ENCODE measurements at places on chromosomes 1 and 21. TPM values are rescaled to one million over a fixed set of nuclear protein-coding genes. Genes with fewer than 3 reads are reported as not detected.

DNA sequence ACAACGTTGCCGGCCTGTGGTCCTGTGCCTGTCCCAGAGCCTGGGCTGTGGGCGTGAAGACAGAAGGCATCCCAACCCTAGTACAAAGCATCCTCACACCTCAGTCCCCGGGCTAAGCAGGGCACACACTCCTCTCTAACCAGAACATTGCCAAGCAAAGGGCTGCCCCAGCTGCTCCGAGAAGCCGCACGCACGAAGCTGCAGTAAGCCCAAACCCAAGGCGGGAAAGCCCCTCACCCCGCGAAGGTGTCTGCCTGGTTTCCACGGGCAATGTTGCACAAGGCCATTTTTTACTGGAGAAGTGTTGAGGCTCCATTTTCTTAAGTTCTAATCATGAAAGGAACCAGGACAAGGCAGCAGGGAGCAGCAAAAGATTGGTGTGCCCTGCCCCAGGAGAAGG is 519.0 kb downstream of the NPHP4 start:
- no peak for DNase-seq

DNA sequence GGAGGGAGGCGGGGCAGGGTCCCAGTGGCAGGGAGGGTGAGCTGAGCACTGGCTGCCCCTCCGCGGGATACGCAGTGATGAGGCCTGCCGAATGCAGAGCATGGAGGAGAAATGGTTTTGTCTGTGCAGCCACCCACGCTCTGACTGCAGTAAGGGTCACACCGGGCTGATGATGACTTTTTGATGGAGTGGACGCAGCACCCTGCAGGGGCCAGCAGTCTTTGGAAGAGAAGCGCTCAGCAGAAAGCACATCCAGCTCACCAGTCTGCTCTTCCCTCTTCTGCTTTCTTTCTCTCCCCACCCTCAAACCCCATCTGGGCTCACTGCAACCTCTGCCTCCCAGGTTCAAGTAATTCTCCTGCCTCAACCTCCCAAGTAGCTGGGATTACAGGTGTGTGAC is 61.9 kb upstream of the ATP1A1 start:
- DNase-seq = no peak

DNA sequence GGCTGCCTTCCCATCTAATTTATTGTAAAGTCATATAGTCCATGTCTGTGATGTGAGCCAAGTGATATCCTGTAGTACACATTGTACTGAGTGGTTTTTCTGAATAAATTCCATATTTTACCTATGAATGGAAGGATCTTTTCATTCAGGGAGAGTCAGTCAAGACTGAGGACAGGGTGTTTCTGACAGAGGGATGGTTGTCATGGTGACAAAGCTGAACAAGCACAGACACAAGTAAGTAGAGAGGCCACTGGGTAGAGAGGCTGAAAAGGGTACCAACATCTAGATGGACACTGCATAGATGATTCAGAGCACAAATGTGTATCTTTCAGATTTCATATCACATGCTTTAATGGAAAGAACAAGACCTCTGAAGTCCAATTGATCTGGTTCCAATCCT is 22.6 kb upstream of the IL20 start:
- no peak for DNase-seq

- DNase-seq = no peak
Observed at GRCh38 chr1:220710333-220710732, 20.2 kb downstream of the C1orf115 start.

GRCh38 chr1:170675865-170676264 is 11.9 kb downstream of the PRRX1 start:
- no peak for DNase-seq

DNA sequence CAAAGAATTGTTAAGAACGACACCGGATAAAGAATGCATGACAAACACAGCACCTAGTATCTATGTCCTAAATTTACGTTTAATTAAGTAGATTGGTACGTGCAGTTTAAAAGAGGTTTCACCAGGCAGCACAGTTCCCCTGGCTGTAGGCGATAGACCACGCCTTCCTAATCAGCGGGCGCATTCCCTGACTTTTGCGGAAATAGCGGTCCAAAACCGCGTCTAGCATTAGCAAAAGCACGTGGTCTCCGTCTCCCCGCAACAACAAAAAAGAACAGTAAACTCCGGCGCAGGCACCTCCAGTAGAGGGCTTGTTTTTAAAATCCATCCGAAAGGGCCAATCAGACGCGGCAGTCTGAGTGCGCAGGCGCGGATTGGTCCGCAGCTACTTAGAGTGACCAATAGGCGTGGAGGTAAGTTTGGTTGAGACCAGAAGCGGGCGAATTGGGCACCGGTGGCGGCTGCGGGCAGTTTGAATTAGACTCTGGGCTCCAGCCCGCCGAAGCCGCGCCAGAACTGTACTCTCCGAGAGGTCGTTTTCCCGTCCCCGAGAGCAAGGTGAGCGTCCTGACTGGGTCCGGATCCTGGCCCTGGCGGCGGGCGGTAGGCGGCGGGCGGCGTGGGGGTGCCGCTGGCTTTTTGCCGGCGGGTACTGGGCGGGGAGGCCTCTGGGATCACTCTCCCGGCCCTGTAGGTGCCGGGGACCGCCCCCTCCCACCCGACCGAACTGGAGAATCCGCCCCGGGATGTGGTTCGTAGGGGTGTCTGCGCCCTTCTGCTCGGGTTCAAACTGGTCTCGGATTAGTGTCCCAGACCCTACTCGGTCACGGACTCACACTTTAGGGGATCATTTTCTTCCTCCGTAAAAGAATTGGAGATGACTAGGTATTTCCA is at the start of gene CENPF:
TSS of gene CENPF (plus strand) at position 432 of the 894 bp plus-strand sequence. CDS start 10,560 bp downstream, outside the sequence.
- peak; percentile 95 for DNase-seq

DNA sequence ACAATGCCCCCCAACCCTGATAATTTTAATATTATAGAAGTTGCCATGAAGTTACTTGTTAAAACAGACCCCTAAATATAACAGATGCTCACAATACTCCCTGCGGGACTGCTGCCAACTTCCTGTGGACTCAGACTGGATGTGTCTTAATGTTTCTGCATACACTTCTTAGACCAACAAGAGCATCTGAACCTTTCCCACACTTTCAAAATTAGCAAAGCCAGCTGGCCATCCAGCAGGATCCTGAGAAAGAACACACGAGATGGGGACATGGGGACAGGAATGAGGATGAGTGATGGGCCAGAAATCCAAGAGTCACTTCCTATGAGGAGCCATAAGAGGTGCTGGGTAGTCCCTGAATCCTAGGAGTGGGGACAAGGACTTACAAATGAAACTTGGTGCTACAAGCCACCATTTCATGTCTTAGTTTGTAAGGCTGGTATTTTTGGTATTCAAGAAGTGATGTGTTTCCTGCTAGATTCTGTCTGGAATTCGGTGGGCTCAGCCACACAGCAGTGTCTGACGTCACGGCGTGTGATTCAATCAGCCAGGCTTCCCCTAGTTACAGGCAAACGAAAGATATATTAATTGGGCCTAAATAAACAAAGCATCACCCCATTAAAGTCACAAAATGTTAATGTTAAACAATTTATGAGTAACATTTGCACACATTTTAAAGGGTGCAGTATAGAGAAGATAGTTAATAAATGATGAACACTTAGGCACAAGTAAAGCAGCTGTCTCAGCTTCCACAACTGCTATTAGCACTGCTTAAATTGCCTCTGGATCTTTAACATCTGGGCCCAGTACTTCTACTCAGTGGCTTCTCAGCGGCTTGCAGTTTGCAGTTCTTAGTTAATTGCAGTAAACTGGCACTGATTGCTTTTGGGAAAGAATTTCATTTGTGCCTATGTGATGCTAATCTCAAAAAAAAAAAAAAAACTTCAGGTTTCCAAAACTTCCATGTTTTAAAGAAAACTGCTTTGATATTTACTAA is 41.2 kb upstream of the RGS8 start:
- DNase-seq = peak; percentile 18

DNA sequence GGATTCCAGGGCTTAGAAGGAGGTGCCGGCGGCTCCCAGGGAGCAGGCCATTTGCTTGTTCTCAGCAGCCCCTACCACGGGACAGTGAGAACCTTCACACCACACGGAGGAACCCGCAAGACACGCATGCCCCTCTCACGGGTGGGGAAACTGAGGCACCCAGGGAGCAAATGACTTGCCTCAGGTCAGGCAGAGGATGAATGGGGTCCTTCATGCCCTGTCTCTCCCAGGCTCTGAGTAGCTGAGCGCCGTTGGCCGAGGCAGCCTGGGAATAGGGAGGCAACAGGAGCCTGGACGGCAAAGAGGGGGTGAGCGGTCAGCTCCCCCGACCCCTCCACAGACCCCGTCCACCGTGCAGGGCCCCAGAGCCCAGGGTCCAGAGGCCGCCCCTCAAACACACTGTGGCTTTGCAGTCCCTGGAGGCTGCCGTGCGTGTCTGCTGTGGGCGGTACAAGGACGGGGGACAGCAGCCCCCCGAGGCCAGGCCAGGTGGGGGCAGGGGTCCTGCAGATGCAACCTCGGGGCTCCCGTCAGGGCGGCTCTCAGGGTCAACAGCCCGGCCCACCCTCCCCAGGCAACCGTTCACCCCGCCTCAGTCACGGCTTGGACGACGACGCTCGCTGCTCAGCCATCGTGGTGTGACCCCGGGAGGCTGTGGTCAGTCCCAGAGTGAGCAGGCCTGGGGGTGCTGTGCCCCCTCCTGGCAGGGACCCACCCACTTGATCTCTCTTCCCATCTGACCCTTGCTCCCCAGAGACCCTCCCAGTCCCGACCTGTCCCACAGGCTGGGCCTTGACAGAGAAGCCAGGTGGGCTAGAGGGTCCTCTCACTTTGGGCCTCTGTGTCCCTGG is 15.8 kb upstream of the COL6A2 start:
- DNase-seq = peak; percentile 9

DNA sequence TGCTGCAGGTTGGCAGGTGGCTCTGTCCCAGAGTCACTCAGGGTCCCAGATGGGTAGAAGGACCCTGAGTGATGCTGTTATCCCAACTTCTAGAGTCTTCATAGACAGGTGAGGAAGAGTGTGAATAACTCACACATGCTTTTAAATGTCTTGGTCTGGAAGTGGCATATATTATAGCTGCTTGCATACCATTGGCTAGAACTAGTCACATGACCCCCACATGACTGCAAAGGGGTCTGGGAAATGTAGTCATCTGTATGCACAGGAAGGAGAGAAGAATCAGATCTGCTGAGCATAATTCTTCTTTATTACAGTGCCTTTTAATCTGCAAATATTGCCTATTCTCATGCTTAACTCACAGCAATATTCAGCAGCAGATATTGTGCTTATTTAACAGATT is 28.2 kb upstream of the KLHDC7A start:
- DNase-seq = no peak

DNA sequence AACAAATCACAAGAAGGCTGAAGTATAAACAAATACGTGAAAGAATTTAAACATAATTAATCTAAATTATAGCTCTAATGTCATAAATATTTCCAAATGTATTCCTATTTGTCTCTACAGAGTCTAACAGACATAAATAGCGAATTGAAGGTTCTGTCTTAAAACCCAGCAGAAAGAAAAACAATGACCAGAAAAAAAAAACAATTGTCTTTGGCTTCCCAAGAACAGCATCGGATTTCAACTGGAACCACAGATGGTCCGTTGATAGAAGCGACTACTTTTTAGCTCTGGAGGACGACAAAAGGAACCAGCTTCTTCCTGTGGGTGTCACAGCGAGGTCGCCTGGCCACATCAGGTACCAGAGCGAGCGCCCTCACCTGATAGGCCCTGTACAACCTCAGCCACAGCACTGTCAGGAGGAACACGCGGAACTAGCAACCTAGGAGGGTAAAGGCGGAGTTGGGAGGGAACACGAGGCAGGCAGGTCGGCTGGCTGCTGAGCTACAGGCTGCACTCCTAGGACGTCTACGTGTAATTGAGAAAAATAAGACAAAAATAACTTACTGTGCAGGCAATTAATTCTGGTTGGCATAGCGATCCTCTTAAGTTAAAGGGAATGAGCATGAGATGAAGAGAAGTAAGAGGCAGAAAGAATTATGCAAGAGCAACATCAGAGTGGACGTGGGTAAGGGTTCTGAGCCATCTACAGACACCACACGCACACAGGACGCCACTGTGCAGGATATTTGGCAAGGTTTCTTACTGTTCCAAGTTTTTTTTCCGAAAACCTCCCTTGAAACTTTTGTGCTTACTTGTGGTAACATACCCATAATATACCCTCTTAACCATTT is 16.7 kb upstream of the PRDM15 start:
- DNase-seq = no peak

DNA sequence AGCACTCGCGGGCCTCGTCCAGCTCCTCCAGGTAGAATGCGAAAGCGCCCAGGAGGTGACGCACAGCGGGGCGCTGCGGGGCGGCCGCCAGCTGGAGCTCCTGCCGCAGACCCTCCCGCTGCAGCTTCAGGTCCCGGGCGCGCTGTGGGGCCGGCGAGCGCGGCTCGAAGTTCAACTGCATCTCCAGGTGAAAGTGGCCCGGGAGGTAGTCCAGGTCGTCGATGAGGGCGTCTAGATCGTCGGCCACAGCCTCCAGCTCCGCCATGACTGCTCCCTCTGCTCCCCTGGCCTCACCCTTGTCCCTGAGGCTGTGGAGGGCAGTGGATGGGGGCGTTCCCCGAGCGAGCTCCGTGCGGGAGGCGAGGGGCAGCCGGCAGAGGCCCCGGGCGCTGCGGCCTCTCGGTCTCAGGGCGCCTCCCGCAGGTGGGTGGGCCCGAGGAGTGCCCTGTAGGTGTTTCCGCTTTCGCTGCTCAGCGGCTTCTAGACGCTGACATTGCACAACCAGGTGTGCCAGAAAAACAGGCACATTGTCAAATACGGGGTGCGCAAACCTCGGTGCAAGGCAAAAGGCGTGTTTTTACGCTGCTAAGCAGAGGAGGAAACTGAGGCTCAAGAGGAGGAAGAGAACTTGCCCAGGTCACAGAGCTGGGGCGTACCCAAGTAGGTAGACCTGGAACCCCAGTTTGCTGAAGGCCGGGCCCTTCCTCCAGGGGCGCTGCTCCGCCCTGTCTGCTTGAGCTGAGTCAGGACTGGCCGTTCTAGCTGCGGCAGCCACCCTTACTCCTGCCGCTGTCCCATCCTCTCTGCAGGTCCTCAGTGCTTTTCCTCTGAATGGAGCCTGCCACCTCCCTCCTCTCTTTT is at the start of gene TTC22:
TSS of gene TTC22 (minus strand) at position 425 of the 861 bp plus-strand sequence. CDS start at position 265, 160 bp downstream.
- no peak for DNase-seq

Gene NPPA
- 23.0 TPM for total RNA-seq

Gene KIF1B
- 86.9 TPM for total RNA-seq

Gene DYNLT4
- 0.51 TPM for total RNA-seq

Gene LCE3E
- not detected for total RNA-seq

Gene ERG
- 30.4 TPM for total RNA-seq

Gene RBM15
- 19.3 TPM for total RNA-seq

Gene USP21
- 16.9 TPM for total RNA-seq

All from heart right ventricle (tissue), 16 donors.